CD4-positive, alpha-beta T cell treated with Interleukin-6 at 100 ng/mL for 8 hours (primary cell): ENCODE measurements at places on chromosomes 2 and 18.

- DNase-seq: no peak
These were observed 37.4 kb downstream of the KLHL29 start for GRCh38 chr2:23422089-23423061.

- DNase-seq: no peak
These were observed 69.0 kb downstream of the CTAGE1 start for GRCh38 chr18:22348521-22349316.

- peak; percentile 17 for DNase-seq
These were observed 397.7 kb upstream of the HNRNPA3 start for GRCh38 chr2:176814740-176815367.

GRCh38 chr2:151770995-151771394 lies 36.7 kb upstream of the NEB start:
- no peak for DNase-seq

GRCh38 chr2:168962636-168963035 lies 61.5 kb downstream of the G6PC2 start:
- no peak for DNase-seq

GRCh38 chr2:99827296-99827999 lies 314.9 kb downstream of the AFF3 start:
- no peak for DNase-seq

DNA sequence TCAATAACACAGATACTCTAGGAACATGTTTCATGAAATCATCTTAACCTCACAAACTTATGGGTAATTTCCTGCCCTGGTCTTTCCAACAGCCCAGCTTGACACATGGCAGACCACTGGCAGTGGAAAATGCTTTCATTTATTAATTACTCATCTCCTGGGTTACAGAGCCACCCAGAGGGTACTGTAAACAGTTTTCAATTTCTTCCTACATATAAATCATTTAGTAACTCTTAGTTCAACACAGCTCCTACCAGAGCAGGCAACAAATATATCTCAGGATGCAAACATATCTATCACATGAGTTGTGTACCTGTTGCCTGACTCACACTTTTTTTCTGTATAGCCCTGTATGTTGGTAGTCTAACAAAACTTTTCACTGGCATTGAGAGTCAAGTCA lies 99.2 kb upstream of the VRK2 start:
- DNase-seq: no peak

- DNase-seq: no peak
These were observed 6.7 kb downstream of the PELI1 start for GRCh38 chr2:64137567-64137966.

- DNase-seq: no peak
These were observed 558 bp downstream of the TTC39C start for GRCh38 chr18:24014986-24015638.

DNA sequence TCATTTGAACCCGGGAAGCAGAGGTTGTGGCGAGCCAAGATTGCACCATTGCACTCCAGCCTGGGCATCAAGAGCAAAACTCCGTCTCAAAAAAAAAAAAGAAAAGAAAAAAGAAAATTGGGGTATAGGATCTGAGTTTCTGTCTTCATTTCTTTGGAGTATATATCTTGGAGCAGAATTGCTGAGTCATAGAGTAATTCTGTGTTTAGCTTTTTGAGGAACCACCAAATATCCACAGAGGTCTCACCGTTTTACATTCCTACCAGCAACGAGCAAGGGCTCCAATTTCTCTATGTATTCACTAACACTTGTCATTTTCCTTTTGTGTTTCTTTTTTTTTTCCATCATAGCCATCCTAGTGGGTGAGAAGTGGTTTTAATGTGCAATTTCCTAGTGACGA lies 87.6 kb upstream of the TEX51 start:
- no peak for DNase-seq

DNA sequence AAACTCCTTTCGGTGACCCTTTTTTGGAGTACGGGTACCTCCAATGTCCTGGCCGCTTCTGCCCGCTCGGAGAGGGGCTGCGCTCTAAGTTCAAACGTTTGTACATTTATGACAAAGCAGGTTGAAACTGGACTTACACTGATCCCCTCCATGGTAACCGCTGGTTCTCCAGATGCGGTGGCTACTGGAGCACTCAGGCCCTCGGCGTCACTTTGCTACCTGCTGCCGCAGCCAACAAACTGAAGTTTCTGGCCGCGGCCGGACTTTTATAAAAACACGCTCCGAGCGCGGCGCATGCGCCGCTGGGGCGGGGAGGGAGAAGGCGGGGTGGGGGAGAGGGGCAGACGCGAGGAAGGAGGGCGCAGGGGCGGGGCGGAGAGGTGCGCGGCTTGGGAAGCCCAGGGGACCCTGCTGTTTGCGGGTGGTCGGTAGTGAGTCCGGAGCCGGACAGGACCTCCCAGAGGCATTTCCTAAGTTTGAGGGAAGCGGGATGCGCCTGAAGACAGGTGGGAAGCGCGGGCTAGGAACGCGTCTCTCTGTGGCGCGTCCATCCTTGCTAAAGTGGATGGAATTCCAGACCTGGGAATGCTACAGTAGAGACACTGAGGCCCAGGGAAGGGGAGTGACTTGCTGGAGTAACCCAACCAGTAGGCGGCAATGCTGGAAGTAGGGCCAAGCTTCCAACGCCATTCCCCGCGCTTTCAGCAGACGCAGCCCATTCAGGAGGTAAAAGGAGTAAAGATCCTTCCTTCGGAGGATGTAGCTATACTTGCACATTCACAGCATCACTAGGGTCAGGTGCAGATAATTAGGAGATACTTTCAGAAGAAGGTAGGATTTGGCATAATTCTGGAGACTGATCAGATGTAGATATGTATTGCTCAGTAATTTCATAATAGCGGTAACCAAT lies at the start of gene CXCR4:
Gene CXCR4, minus strand, starts transcription at position 241 of the 910 bp plus-strand sequence. Its CDS starts 89 bp downstream, at position 152.
- peak; percentile 90 for DNase-seq

DNA sequence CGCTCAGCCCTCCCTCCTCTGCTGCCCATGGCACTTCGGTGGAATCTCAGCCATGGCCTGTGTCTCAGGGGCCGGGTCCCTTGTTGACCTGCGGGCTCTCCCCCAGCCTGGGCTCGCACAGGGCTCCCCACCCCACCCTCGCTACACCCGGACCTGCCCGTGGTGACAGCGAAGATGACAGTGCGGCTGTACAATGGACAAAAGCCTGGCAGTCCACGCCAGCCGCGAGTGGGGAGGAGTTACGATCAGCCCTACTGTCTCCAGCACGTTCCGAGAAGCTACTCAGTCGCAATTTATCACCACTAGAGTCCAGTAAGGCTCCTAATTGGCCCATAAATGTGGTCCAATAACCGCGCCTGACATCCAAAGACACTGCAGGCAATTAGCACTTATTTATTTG lies 31.6 kb downstream of the GBX2 start:
- no peak for DNase-seq

- no peak for DNase-seq
These were observed 57.3 kb upstream of the C2orf15 start for GRCh38 chr2:99084256-99084655.

GRCh38 chr2:109129921-109130722 lies 1.1 kb downstream of the SH3RF3 start:
- no peak for DNase-seq

DNA sequence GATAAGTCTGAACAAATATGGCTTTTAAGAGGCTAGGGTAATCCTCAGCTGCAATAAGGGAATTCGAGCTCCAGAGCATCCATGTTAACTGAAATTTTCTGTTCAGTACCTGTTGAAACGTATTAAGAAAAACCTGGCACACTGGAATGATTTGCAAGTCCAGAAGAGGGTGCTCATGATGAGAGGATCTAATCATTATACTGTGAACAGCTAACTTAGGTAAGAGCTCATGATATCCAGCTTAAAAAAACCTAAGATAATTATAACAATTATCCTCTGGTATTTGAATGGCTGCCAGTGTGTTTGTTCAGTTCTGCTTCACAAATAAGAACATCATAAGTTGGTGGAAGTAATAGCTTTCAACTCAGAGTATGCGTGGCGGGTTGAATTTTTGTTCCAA lies 1118.3 kb upstream of the DDX18 start:
- DNase-seq: no peak

DNA sequence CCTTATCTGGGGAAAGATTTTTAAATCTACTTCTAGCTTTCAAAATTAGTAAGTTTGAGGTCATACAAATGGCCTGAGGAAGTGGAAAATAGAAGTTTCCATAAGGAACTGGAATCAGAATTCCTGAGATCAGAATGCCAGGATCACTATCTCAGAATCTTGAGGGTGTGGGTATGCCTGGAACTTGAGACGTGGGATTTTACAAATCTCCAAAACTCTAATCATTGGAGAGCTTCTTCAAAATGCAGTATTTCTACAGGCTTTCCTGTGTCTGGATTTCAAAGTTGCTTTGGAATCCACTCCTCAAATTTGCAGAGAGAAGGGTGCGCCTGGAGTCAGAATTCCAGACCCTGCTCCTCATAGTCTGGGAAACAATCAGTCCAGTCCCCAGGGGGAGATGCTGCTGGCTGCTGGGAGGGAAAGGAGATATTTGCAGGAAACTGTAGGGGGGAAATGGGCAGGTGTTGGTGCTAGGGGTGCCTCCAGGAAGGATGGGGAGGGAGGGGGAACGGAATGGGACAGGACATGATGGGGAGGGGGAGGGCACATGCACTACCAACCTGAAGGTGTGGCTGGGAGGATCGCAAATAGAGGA lies 31.0 kb upstream of the CATIP start:
- no peak for DNase-seq

GRCh38 chr2:12173271-12173942 lies 427.0 kb downstream of the LPIN1 start:
- no peak for DNase-seq

DNA sequence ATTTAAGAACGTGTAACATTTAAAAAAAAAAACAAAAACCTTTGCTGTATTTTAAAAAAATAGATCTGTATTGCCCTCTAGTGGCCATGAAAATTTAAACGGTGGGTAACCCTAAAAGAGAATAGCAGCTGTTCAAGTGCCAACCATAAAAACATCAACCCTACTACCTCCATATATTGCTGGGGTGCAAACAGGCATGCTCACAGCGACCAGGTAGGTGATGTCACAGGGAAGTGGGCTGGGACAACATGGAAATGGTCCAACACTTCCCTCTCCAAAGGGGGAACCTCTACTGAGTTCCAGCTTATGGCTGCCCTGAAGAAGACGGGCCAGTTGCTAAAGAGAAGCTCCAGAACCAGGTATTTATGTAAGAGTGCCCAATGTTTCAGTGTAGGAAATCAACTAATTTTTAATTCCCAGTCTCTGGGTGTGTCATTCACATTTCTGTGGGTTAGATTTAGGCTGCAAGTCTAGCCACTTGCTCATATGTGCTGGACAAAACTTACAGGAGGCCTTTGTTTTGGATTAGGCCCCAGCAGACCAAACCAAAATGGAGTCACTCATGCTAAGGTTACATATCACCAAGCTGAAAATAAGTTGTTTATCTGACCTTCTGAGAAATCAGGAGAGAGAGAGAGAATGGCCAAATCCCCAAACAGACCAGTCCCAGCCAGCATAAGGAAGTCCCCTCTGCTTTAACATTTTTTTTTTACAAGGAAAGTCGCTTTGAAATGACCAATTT lies 54.5 kb downstream of the SKA1 start:
- DNase-seq: no peak

- no peak for DNase-seq
These were observed 77.1 kb downstream of the SPIRE1 start for GRCh38 chr18:12580630-12581342.

DNA sequence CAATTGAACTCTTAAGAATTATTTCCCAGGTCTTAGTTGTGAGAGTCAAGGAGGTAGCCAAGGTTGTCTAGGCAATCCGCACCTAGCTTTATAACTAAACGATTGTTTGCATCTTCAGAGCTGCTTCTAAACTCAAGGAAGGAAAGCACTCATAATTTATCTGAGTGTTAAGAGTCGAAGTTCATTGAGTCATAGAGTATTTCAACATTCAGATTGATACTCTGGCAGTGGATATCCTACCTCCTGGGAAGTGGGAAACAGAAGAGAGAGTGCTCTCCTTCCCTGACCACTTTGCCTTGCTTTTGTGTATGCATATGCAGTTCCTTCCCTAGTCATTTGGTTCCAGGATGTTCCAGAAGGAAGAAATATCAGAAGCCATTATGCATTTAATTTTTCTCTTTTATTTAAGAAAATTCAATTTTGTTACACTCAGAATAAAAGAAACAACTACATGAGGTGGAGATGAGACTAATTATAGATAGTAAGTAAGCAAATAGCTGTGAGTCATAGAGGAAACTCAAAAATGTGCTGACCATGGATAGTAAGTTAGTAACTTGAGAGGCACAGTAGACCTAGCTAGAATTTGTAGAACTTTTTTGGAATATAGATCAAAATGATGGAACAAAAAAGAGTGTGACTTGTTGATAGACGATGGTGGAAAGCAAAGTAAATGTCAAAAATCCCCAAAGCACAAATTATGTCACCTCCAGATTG lies 35.4 kb upstream of the FSHR start:
- DNase-seq: no peak
